NT2/D1 (cell line): ENCODE measurements at places on chromosomes 6 and 20.

DNA sequence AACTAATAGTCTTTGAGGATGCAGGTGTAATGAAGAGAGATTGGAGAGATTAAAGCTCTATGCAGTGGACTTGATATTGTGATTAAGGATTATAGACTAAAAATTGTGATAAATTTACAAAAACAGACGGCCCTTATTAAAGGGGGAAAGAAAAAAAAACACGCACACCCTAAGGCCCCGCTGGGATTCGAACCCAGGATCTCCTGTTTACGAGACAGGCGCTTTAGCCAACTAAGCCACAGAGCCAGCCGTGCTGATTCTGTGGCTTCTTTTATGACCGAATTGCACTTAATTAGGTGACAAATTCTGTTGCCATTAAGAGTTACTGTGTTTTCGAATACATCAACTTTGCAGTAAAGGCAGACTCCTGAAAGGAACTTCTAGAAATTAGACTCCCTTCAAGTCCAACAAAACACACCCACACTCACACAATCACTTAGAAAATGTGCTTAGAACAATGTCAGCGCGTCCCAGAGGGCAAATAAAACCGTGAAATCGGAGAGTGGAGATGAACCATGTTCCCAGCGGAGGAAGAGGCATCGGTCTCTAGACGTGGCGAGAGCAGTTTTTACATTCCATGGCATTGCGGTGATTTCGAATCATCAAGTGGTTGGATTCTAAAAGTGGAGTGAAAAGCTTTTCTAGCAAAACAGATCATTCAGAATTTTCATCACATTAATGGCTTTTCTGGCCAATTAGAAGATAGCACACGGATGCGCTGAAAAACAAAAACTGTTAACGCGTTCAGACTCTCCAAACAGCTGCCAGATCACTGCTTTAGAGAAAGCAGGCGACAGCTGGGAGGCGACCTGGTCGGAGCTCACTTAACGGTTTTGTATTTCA lies 122.6 kb downstream of the GPX5 start:
- DNase-seq, result peak; percentile 54

DNA sequence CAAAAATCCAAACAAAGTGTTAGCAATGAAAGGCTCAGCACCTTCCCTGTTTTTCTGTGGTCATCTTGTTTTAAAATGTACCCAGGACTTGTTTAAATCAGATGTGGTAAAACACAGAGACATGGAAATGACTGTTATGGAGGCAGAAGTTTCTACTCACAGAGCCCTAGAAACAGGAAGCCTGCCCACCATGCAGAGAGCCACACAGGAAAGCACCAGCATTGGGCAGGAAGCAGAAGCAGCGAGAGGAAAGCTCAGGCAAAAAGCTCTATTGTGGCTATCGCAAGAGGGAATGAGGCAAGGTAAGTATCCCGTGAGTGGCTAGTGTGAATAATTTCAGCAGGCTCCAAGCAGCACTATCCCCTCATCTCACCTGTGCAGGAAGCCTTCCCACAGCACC lies 42.8 kb downstream of the GPR6 start:
- DNase-seq, result no peak

DNA sequence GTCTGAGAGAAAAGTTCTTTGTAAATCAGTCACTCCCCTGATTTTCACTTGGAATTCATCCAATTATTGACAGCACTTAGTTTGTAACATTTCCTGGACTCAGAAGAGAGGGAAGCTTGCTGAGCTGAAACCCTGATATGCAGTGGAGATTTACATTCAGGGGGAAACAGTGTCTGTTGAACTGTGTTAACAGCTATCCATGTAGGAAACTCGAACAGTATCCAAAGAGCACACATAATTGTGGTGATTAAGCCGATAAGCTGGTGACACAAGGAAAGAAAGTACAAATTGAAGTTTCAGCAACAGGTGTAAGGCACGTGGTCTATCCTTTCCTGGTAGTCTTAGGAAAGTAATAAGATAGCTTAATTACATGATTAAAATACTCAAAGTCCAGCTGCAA lies 78.1 kb upstream of the FLRT3 start:
- no peak for DNase-seq

DNA sequence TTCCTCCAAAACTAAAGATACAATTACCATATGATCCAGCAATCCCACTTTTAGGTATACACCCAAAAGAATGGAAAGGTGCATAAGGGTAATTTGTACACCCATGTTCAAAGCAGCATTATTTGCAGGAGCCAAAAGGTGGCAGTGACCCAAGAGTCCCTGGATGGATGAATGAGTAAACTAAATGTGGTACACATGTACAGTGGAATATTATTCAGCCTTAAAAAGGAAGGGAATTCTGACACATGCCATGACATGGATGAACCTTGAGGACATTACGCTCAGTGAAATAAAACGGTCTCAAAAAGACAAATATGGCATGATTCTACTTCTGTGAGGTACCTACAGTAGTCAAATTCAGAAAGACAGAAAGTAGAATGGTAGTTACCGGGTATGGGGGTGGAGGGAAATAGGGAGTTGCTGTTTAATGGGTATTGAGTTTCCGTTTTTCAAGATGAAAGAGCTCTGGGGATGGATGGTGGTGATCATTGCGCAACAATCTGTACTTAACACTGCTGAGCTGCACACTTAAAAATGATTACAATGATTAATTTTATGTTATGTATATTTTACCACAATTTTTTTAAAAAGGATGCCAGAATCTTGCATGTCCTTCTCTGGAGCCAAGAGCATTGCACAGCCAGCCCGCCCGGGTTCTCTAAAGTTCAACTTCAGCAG lies 518.9 kb upstream of the JARID2 start:
- DNase-seq, result no peak

DNA sequence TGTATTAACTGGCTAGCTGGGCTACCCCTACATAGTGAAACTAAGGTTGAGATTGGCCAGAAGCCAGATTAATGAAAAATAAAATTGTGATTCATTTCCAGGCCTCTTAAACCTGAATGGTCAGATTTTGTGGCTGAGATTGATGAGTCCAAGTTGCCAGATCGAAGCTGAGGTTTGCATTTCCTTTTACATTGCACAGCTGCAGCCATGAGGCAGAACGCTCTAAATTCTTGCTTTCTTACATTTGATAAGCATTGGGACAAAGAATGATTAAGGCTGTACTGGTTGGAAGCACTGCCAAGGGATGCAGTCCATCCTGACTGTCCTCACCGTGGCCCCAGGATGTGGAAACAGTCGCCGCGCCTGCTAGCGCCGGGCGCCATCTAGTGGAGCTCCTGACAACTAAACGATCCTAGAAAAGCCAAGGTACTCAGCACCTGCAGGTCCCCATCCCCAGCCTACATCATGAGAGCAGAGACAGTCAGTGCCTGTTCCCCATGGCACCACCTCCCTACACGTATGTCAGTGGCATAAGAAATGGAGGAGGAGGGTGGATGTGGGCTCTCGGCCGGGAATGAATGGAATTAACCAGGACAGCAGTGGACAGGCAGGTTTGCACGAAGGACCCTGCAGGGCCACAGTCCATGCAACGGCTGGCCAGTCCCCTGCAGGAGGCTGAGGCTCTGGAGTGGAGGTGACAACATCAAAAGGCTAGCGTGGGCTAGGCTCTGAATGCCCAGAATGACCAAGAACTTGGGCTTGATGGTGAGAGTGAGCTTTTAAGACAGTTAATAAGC lies 19.0 kb downstream of the PXDC1 start:
- DNase-seq, result no peak

DNA sequence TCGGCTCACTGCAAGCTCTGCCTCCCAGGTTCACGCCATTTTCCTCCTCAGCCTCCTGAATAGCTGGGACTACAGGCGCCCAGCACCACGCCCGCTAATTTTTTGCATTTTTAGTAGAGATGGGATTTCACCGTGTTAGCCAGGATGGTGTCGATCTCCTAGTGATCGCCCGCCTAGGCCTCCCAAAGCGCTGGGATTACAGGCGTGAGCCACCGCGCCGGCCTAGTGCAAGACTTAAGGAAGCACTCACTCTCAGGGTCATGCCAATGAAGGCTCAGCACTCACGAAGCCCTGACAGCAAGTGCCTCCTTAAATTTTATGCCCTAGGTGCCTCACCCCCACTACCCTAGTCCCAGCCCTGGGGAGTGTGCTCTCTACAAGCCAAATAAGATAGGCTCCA lies 4.7 kb upstream of the DOK5 start:
- no peak for DNase-seq

GRCh38 chr20:50304923-50305635 lies 114.4 kb downstream of the CEBPB start:
- no peak for DNase-seq

GRCh38 chr20:1373614-1374013 lies 19.2 kb downstream of the FKBP1A start:
- no peak for DNase-seq

DNA sequence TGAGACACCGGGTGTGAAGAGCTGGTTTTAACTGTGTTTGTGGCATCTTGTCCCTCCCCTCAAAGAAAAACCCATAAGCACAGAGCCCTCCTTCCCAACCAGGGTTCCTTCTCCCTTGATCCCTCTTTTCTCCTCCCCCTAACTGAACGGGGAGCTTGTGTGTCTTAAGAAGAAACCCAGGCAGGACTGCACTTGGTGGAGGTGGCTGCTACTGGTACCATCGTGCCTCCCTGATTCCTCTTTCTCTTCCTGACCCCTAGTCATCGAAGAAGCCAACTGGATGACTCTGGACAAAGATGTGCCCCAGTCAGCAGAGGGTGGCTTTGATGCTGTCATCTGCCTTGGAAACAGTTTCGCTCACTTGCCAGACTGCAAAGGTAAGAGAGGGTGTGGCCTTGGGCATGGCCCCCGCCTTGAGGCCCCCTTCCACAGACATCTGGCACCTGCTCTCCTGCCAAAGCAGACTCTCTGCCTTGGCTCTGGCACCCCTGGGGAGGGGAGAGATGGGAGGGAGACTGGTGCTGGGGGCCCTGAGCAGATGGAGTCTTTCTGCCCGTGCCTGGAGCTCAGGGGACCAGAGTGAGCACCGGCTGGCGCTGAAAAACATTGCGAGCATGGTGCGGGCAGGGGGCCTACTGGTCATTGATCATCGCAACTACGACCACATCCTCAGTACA lies 2.1 kb downstream of the GNMT start:
- no peak for DNase-seq

DNA sequence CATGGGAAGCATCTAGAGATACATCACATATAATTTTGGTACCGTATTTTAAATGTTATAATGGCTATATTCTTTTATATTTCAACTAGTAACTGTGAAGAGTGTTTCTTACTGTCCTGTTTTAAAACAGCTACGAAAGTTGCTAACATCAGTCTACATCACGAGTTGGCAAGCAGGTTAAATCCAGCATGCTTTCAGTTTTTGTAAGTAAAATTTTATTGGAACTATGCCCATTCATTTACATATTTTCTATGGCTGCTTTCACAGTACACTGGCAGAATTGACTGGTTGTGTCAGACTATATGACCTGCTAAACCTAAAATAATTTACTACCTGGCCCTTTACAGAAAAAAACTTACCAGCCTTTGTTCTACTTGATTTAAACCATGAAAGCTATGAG lies 478.1 kb downstream of the PHF3 start:
- no peak for DNase-seq

- DNase-seq, result no peak
These were observed 24.4 kb upstream of the ADTRP start for GRCh38 chr6:11802886-11803590.

- no peak for DNase-seq
These were observed 709 bp upstream of the ASXL1 start for GRCh38 chr20:32357375-32357868.

GRCh38 chr6:158688860-158689259 lies 39.0 kb downstream of the SYTL3 start:
- DNase-seq, result no peak

DNA sequence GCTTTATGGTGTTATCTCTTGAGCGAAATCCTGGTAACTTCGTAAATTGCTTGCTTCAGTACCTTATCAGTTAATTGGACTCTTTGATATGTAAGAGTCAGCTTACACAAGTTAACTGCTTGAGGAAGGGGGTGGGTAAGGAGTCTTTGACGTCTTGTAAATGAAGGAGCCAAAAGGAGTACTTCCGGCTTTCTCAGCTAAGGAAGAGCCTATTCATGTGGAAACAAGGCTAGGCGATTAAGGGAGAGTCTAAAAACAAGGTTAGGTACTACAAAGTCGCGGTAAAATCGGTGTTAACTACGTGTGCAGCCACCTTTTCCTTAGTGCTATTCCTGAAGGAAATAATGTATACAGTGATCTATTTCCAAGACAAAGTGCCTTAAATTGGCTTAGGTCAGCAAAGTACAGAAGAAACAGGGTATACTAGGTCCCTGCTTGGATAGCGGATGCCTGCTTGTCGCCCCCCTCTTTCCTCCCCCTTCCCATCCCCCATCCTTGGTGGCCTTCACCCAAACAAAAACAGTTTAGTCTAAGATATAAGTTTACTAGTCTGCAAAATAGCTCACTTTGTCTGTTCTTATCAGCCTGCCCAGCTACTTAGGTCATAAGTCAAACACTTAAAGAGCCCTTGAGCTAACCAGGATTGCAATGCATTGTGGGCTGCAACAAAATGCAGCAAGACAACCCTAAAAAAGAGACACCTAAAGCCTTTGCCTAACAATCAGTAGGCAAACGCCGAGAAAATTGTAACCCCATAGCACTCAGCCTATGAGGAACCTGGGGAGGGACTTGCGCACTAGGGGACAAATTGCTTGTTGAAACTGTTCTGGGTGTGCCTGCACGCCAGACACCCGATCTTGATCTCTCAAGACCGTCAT lies 147.3 kb downstream of the TRIM27 start:
- peak; percentile 77 for DNase-seq

DNA sequence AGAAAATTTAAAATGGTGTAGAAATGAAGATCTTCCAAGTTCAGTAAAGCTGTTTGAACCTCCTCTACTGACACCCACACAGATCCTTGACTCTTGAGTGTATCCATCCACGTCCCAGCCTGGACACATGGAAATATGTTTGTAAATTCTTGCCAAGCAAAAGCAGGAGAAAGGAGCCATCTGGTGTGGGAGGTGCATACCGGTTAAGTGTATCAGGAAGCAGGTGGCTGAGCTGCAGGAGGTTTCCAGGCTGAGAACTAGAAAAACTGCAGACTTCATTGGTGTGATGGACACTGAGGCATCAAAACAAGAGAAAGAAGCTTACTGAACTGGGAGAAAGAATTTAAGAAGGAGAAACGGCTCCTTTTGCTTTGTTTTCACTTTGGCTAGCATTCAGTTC lies 229.9 kb upstream of the GRIK2 start:
- no peak for DNase-seq

DNA sequence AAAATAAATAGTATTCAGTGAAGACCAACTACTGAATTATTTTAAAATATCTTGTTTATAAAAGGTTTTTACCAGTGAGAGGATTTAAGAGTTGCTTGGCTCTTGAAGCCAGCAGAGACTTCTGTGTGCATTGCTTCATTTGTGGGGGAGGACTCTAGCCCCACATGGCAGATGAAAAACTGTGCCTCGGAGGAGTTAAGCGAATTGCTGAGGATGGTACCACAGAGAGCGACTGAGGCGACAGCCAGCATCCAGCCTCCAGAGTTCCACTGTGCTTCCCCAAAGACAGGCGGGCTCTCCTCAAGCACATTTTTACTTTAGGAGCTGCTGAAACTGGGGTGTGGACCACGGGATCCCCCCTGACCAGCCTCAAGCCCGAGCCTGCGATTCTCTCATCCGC lies 80.7 kb downstream of the THBS2 start:
- no peak for DNase-seq
